Activated CD4-positive, alpha-beta T cell treated with anti-CD3 and anti-CD28 coated beads, Interleukin-2, amount 10 ng/mL, durations not matched to agents 7 days and 5 days (primary cell): ENCODE measurements at places on chromosomes 1 and 21.

- DNase-seq, result no peak
Observed at GRCh38 chr1:212650228-212650627, 41.7 kb downstream of the ATF3 start.

DNA sequence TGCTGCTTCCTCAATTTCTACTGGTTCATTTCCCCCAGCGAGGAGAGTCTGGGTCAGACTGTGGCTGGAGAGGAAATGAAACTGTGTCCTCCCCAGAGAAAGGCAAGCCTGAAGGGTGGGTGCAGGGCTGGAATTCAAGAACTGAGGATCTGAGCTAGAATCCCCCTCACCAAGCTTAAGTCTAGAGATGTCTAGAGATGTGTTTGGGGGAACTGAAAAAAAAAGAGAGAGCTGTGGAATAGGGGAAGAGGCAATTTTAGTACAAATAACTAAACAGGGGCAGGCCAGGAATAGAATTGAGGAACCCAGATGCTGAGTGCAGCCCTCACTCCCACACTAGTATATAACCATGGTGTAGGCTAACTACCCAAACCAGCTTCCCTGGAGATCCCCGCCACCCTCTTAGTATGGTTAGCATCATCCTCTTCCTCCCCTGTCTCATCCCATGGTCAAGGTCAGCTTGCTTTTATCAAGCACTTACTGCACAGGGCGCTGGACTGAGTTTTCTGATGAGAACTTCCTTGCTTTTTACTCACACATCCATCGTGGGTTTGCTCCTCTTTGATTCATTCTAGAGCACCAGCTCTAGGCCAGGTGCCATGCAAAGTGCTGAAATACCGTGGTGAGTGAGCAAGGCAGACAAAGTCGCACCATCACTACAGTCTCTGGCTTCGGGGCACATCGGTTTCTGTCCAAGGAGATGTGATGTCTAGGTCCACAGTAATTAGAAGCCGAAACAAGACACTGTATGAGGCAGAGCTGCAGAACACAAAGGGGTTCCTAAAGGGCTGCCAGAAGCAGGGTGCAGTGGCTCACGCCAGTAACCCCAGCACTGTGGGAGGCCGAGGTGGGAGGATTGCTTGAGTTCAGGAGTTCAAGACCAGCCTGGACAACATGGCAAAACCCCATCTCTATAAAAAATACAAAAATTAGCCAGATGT lies 112.9 kb upstream of the IPO9 start:
- DNase-seq, result no peak

GRCh38 chr1:174768949-174769348 lies 230.8 kb upstream of the CACYBP start:
- no peak for DNase-seq

DNA sequence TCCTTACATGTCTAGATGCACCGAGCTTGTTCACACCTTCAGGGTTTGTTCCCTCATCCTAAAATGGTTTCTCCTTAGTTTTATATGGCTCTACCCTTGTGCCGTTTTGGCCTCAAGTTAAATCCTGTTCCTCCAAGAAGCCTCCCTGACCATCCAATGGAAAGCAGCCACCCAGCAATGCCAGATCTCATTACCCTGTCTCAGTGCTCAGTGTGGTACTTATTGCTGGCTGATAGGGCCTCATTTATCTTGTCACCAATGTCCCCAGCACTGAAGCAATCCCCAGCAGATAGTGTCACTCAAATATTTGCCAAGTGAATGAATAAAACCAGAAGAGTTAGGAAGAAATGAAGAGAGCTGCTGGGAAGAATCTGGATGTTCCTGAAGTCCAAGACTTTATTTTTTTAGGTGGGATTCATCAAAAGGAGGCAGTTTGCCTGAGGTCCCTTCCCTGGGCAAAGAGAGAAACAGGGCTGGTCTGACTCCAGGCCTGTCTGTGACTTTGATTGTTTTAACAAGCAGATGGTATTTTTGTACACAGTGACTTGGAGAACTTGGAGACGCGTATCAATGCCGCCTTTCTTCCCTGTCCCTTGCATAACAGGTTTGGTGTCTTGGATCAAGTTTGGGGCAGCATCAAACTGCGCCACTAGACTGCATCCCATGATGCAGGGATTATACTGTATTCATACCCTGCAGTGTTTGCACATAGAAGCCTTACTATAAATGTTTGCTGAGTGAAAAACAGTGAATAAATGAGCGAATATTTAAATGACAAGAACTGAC lies 221.2 kb downstream of the DISC1 start:
- no peak for DNase-seq

DNA sequence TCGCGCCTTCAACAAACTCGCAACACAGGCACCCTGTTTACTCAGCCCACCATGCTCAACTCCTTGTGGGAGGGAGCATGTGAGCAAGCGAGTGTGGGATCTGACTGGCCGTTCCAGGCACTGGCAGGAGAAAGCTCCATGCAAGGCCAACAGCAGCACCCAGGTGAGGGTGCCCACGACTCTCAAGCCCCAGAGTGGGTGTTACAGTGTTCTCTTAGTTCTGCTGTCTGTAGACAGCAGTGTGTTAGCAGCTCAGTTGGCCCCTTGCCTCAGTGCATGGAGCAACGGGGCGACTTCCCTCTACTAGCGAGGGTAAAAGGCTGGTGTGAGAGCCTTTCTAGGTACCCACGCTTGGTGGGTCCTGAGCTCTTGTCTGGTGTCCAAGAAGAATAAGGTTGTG lies 114.6 kb downstream of the PIGK start:
- no peak for DNase-seq
